Activated naive CD4-positive, alpha-beta T cell treated with anti-CD3 and anti-CD28 coated beads for 36 hours (primary cell): ENCODE measurements at places on chromosomes 5 and 9.

DNA sequence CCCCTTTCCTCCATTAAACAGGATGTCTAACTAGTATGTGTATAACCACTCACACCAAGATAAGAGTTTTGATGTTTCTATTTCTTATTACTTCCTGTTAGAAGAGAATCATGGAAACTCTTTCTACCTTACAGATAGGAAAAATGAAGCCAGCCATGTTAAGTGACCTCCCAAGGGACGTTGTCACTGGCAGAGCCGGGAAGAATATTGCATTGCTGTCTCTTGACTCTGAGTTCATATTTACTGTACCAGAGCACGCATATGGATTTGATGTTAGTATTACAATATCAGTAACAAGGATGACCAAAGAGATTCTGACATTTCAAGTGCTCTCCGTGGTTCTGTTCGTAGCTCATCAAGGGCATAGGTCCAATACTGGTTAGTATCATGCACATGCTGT lies 12.5 kb upstream of the C5orf63 start:
- DNase-seq, result no peak

DNA sequence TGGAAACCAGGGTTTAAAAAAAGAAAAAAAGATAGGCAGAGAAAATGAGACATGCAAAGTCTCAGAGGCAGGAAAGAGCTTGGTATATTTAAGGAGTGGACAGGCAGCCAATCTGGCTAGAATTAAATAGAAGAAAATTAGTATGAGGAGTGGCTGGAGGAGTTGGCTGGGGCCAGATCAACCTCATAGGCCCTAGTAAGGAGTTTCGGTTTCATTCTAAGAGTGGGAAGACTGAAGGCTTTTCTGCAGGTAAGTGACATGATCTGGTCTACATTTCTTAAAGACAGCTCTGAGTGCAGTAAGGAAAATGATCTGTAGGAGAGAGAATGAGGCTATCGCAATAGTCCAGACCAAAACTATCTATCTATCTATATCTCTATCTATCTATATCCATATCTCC lies 27.5 kb downstream of the ADRB2 start:
- DNase-seq, result no peak

- DNase-seq, result no peak
Observed at GRCh38 chr5:158802941-158803341, 296.8 kb downstream of the EBF1 start.

DNA sequence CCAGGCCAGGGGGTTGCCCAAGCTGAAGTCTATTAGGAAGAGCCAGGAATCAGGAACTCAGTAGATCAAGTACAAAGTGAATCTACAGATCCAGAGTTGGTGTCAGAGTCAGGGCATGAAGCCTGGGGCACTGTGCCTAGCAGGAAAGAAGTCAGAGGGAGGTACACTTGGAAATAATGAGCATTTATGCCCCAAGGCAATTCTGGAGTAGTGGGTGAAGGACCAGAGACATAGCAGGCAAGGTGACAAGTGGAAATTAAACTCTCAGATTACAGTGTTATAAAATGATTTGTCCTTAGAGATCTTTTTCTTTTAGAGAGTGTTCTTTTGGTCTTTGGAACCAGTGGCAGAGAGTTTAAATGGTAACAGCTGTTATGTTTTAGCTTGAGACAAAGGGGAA lies 138.0 kb downstream of the ADAMTSL1 start:
- no peak for DNase-seq

DNA sequence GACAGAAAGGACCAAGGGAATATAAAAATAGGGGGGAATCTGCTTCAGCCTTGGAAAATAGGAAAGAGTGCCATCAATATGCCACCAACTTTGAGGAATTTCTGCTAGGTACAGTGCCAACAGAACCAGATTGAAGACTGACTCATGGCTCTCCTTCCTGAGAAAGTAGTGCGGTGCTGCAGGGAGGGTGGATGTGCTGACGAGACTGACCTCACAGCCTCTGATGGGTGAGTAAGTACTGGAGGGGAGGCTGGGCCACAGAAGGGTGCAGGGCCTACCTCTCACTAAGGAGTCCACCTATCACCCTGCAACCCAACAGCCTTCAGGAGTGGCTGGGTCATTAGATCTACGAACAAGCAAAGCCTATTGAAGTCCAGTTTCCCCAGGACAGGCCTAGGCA lies 187.6 kb downstream of the GABBR2 start:
- DNase-seq, result no peak

- no peak for DNase-seq
Observed at GRCh38 chr9:76401580-76402354, 7.5 kb upstream of the RFK start.

- DNase-seq, result no peak
Observed at GRCh38 chr5:9428272-9428671, 117.6 kb downstream of the SEMA5A start.

DNA sequence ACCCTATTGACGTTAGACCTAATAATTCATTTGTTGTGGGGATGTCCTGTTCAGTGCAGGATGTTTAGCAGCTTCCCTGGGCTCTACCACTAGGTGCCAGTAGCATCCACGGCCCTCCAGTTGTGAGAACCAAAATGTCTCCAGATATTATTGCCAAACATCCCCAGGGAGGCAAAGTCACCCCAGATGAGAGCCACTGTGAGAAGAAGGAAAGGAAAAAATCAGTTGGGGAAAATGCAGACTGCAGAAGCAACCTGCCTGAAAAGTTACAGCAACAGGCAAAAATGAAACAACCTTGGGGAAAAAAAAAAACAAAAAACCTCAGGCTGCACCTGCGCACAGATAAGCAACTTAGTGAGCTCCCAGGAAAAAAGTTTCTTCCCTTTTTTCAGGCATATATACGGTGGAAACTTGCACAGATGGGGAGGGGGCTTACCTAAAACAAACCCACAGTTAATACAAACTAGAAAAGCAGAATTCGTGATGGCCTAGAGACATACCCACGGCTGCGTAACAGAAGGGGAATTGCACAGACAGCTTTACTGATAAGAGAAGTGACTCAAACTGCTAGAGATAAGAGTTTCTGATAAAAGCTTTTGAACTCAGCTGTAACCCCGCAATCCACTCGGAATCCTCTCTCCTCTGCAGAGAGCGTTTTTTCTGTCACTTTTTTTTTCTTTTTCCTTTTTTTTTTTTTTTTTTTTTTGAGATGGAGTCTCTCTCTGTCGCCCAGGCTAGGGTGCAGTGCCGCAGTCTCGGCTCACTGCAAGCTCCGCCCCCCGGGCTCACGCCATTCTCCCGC lies 29.8 kb upstream of the FBP1 start:
- DNase-seq, result peak; percentile 76

- DNase-seq, result peak; percentile 20
Observed at GRCh38 chr5:103120607-103121200, 603 bp downstream of the PPIP5K2 start.
